ENCODE measurements at places on chromosomes 5 and 9. TPM values are rescaled to one million over a fixed set of nuclear protein-coding genes. Genes with fewer than 3 reads are reported as not detected.

GRCh38 chr5:38837932-38838331, 7.9 kb upstream of the OSMR start:
- no peak overlapping the region for H3K27ac ChIP-seq
- DNase-seq, result no peak
- peaks cover 38% of the 10 kb centered on the region for H3K27me3 ChIP-seq
- no peak overlapping the region for H3K4me3 ChIP-seq
- H3K36me3 ChIP-seq, result no peaks in the 10 kb centered on the region
- no peaks in the 10 kb centered on the region for H3K4me1 ChIP-seq

- H3K27ac ChIP-seq, result no peak overlapping the region
- DNase-seq, result no peak
- H3K27me3 ChIP-seq, result no peaks in the 10 kb centered on the region
- H3K36me3 ChIP-seq, result peaks cover 32% of the 10 kb centered on the region
- H3K4me3 ChIP-seq, result no peak overlapping the region
These were observed 22.9 kb upstream of the MSH3 start for GRCh38 chr5:80631278-80632259.

C9 gene
- not detected for total RNA-seq

GRCh38 chr5:172114875-172115422, 73.1 kb downstream of the STK10 start:
- H3K4me1 ChIP-seq, result peaks cover 68% of the 10 kb centered on the region
- H3K27ac ChIP-seq, result peak overlapping the region; percentile 96
- peak; percentile 85 for DNase-seq
- H3K4me3 ChIP-seq, result peak overlapping the region; percentile 79
- H3K36me3 ChIP-seq, result peaks cover 48% of the 10 kb centered on the region

IFNA13 gene
- not detected for total RNA-seq

- peaks cover 2% of the 10 kb centered on the region for H3K27me3 ChIP-seq
- H3K4me1 ChIP-seq, result no peaks in the 10 kb centered on the region
- H3K4me3 ChIP-seq, result no peak overlapping the region
- H3K27ac ChIP-seq, result no peak overlapping the region
- no peak for DNase-seq
These were observed 248.0 kb downstream of the NTRK2 start for GRCh38 chr9:84917366-84918070.

MEF2C gene
- total RNA-seq, result 0.60 TPM

DNA sequence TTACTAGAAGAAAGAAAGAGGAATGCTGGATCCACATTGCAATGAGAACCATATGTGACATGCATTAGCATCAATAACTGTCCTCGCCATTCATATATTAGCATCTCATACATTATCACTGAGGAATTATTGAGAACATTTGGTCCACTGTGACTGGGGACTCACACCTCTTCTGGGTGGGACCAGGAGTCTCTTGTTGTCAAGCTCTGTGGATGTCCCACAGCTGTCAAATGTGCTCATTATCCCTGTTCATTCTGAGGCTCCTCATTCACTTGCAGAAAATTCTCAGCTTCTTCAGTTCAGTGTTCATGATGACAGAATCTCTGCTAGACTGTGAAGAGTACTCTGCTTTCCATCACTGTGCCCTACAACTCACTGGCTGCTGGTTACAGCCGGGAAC, 109.4 kb downstream of the PJA2 start:
- DNase-seq, result no peak
- no peaks in the 10 kb centered on the region for H3K36me3 ChIP-seq
- H3K27me3 ChIP-seq, result no peaks in the 10 kb centered on the region
- H3K27ac ChIP-seq, result no peak overlapping the region

SLC1A1 gene
- not detected for total RNA-seq

- DNase-seq, result no peak
- H3K36me3 ChIP-seq, result no peaks in the 10 kb centered on the region
- no peaks in the 10 kb centered on the region for H3K4me1 ChIP-seq
- H3K27me3 ChIP-seq, result peaks cover 12% of the 10 kb centered on the region
These were observed 80.3 kb downstream of the EPB41L4A start for GRCh38 chr5:112338681-112339337.

DNA sequence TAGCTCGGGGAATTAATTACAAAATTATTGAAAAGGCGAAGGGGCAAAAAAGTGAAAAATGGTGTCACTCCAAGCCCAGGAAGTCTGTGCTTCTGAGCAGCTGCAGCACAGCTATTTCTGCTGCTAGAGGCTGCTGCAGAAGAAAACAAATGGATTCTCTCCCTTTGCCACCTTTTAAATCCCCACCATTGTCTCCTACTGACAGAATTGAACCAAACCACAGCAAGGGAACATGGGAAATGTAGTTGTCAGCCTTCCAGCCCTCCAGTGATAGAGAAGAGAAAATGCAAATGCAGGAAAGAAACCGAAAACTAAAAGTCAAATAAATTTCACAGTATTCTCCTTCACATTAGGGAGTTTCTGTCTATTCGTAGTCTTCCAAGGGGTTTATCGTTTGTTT, 33.4 kb upstream of the CDC42SE2 start:
- H3K27ac ChIP-seq, result no peak overlapping the region
- H3K4me1 ChIP-seq, result peaks cover 7% of the 10 kb centered on the region
- no peaks in the 10 kb centered on the region for H3K36me3 ChIP-seq
- DNase-seq, result no peak
- no peaks in the 10 kb centered on the region for H3K27me3 ChIP-seq

DNA sequence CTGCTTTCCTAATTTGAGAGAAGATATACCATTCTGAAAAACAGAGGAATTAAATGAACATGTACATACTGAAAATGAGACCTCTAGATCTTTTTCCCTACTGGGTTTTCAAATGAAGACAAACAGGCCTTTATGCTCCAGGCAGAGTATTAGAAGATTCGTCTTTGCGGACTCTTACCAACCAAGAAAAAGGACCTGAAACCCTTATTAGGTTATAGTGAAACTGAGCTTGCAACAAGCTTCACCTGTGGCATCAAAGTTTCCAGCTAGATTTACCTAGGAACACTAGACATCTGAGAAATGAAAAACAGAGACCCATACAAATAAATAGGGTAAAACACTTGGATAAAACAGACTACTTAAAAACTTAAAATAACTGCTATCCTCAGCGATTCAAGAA, 46.3 kb downstream of the SMIM15 start:
- no peak overlapping the region for H3K4me3 ChIP-seq
- H3K27ac ChIP-seq, result no peak overlapping the region
- H3K4me1 ChIP-seq, result no peaks in the 10 kb centered on the region
- peaks cover 14% of the 10 kb centered on the region for H3K36me3 ChIP-seq
- H3K27me3 ChIP-seq, result no peaks in the 10 kb centered on the region
- no peak for DNase-seq

RHOBTB3 gene
- total RNA-seq, result 0.06 TPM

- H3K27me3 ChIP-seq, result no peaks in the 10 kb centered on the region
- peaks cover 2% of the 10 kb centered on the region for H3K36me3 ChIP-seq
- DNase-seq, result no peak
- H3K27ac ChIP-seq, result peak overlapping the region; percentile 30
- H3K4me3 ChIP-seq, result peak overlapping the region; percentile 35
- H3K4me1 ChIP-seq, result peaks cover 5% of the 10 kb centered on the region
These were observed 28.6 kb downstream of the PTPDC1 start for GRCh38 chr9:94112716-94113465.

TMC1 gene
- total RNA-seq, result not detected

GRCh38 chr5:172149073-172149472, 39.0 kb downstream of the STK10 start:
- H3K27me3 ChIP-seq, result no peaks in the 10 kb centered on the region
- H3K4me1 ChIP-seq, result peaks cover 47% of the 10 kb centered on the region
- no peak overlapping the region for H3K4me3 ChIP-seq
